ENCODE measurements at places on chromosomes 5 and 9. TPM values are rescaled to one million over a fixed set of nuclear protein-coding genes. Genes with fewer than 3 reads are reported as not detected.

PCDHA4 gene
- total RNA-seq, result not detected

TAS2R1 gene
- total RNA-seq, result not detected

BTNL8 gene
- total RNA-seq, result not detected

MYORG gene
- total RNA-seq, result 4.3 TPM

LOX gene
- total RNA-seq, result 48.2 TPM

SPATA31E1 gene
- total RNA-seq, result not detected

HTR4 gene
- 0.25 TPM for total RNA-seq

PCDHAC2 gene
- 0.29 TPM for total RNA-seq

DMRT2 gene
- total RNA-seq, result not detected

PTGDS gene
- 75.3 TPM for total RNA-seq

SPINK5 gene
- 416 TPM for total RNA-seq

LMBRD2 gene
- total RNA-seq, result 22.4 TPM

ADCY2 gene
- total RNA-seq, result 7.9 TPM

PCDHA3 gene
- total RNA-seq, result 0.13 TPM

ADAMTSL1 gene
- total RNA-seq, result 3.6 TPM

DNA sequence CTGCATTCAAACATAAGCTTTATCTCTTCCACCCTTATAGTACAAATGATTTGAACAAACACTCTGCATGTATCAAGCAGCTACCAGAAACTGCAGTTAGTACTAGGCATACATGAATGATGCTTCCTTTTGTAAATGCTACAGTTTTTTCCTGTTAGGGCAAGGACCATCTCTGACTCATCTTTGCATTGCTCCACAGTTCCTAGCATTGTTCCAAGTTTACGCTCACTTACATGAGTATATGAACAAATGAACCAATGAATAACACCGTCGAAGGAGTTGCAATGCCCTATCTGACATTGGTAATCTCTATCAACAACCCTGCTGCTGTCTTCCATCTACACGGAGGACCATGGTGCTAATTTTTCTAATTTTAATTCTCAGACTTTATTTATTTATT is 2.1 kb upstream of the ALDH7A1 start:
- no peak for DNase-seq

GRCh38 chr5:66326276-66326675 is 182.2 kb downstream of the SREK1 start:
- no peak for DNase-seq

DNA sequence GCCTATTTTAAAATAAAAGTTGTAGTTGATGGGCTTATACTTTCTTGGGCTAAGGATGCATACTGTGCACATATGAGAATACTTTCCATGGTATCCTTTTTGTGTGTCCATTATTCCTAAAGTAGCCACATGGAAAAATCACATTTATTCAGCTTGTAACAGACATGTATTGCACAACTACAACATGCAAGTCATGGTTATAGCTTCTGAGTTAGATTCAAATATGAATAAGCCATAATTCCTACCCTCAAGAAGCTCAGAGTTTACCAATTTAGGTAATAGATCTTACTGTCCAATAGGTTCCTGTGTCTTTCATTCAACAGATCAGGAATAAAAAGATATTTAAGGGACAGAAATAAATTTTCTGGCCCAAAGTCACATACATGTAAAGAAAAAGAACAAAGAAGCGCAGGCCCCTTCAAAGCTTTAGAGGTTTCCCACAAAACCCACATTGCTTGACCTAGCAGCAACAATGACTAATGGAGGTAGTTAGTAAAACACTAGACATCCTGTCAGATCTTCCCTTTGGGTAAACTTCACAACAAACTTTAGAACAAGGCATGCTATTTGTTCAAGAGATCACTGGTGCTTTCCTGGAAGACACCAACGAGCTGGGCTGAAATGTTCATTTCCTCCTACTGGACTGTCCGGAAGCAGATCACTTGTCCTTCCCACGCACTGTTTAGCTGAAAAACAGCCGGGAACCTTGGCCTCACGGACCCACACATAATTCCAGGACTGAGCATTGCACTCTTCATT is 78.4 kb upstream of the ITGA1 start:
- no peak for DNase-seq

DNA sequence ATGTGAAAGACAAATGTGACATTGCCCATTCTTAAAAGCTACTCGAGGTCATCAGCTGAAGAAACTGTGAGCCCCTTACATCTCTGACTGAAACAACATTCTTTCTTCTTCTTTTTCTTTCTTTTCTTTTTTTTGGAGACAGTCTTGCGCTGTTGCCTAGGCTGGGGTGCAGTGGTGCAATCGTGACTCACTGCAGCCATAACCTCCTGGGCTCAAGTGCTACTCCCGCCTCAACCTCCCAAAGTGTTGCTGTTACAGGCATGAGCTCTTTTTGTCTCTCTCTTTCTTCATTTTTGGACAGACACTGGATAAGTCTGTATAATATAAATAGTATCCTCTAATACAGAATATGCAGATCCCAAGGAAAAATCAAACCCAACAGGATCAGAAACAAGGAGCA is 263.7 kb upstream of the KLF9 start:
- DNase-seq, result no peak

GRCh38 chr5:159310511-159310910 is 19.8 kb downstream of the IL12B start:
- DNase-seq, result no peak

DNA sequence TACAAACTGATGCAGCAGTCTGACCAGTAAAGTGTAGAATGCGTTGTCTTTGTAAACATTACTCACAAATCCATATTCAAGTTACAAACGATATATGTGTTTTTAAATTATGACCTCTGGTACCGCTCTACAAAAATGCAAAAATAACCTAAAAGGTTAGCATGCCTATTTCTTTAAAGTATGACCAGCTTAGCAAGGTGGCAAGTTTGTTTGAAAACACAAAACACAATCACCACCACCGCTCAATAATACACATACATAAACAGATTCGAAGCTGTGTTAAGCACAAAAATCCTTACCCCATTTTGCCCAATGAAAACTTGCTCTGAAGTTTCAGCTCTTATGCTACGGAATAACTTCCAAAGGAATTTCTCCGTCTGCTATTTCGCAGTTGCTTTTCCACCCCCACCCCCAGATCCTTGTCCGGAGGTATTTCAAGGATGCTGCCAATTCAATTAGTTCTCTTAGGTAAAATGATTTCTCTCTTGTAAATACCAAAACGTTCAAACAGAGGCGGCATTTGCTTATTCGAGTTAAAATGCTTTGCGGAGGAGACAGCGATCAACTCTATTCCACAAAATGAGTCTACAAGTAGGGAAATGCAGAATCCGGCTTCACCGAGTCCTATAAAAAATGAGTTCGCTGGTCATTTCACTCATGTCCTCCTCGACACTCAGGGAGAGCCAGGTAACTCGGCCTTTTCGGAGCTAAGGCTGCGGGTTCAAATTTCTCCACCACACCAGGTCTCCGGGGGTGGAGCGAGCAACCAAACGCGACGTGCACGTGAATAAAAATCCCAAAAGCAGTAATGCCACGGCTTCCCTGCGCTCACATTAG is 1.2 kb downstream of the HOMER1 start:
- no peak for DNase-seq

DNA sequence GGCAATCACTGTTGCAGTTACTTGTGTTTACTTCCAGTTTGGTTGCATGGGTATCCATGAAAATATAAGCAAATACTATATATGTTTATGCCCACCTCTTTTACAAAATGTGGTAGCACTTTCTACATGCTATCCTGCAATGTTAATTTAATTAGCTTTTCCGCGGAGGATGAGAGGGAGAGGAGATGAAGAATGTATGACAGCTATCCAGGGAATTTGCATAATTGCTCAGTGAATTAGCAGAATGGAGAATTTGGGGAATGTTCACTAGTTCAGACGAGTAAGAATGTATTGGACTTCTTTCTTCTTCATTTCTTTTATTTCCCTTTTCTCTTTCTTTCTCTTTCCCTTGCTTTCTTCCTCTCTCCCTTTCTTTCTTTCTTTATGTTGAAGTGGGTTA is 140.7 kb upstream of the SLC28A3 start:
- DNase-seq, result no peak

DNA sequence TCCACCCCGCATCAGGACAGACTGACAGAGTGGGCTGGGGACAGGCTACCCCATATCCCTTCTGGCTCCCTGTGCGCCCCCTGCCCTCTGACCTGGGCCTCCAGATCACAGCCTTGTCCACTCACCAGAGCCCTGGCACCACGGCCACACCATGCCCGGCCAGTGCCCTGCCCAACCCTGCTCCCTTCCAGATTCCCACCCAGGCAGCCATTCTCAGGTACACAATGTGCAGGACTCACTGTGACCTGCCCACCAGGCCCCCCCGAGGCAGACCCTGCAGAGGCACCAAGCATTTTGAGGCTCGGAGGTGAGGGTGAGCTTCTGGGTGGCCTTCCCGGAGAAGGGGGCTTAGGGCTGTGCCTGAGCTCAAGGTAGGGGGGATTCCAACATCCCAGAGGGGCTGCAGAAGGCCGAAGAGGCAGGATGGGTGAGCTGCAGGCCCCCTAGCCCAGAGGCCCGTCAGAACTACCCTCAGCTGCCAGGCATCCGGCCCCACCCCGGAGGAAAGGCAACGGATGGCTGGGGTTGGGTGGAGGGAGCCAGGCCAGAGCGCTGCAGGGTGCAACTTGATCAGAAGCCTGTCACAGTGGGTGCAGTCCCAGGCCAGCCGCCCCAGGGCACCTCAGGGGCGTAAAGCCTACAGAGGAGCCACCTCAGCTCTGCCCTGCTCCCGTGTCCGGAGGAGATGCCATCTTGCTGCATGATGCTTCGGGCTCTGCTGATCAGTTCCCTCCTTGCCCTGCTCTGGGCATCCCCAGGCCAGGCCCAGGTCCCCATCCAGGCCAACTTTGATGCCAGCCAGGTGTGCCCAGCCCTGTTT is at the start of gene LCNL1:
LCNL1 (plus strand) TSS at position 762 of the 820 bp plus-strand sequence. CDS start 594 bp downstream, outside the sequence.
- DNase-seq, result no peak

DNA sequence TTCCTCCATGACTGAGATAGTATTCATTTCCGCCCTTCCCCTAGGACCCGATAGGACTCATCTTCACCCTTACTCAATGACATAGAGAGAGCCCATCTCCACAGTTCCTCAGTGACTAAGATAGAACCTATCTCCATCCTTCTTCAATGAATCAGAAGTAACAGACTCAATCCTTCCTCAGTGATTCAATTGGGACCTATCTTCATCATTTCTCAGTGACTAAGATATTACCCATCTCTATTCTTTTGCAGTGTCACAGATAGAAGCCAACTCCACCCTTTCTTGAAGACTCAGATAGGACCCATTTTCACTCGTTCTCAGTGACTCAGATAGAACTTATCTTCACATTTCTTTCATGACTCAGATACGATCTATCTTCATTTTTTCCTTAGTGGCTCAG is 164.6 kb downstream of the FBXO4 start:
- no peak for DNase-seq

DNA sequence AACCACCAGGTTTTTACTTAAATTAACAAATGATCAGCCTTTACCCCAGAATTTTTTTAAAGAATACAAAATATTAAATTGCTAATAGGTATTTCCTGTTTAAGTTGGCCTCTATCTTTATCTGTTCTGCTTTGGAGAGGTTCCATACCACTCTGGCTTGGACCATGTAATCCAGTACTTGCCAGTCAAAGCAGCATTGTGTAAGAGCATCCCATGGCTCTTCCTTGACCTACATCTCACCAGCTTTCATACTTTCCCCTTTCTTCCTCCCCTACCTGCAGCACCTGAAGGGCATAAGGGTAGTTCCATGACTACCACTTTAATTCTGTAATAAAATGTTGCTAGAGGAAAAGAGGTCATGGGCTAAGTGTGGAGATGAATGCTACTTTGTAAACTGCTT is 140.8 kb upstream of the MTAP start:
- DNase-seq, result no peak

DNA sequence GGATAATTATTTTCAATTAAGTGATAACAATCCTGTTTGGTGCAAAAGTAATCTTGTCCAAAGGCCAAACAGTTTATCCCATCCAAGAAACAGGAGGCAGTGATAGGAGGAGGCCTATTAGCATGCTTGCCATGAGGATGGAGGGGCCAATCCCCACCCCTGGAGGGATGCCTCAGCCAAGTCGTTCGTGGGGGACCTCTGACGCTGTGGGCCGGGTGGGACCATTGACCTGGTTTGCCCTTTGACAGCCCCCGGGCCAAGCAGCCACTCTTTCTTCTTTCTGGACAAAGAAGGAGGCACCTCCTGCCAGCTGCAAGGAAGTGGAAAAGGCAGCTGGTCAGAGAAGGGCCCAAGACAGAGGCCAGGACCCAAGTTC is 39.5 kb upstream of the GRHPR start:
- DNase-seq, result no peak

DNA sequence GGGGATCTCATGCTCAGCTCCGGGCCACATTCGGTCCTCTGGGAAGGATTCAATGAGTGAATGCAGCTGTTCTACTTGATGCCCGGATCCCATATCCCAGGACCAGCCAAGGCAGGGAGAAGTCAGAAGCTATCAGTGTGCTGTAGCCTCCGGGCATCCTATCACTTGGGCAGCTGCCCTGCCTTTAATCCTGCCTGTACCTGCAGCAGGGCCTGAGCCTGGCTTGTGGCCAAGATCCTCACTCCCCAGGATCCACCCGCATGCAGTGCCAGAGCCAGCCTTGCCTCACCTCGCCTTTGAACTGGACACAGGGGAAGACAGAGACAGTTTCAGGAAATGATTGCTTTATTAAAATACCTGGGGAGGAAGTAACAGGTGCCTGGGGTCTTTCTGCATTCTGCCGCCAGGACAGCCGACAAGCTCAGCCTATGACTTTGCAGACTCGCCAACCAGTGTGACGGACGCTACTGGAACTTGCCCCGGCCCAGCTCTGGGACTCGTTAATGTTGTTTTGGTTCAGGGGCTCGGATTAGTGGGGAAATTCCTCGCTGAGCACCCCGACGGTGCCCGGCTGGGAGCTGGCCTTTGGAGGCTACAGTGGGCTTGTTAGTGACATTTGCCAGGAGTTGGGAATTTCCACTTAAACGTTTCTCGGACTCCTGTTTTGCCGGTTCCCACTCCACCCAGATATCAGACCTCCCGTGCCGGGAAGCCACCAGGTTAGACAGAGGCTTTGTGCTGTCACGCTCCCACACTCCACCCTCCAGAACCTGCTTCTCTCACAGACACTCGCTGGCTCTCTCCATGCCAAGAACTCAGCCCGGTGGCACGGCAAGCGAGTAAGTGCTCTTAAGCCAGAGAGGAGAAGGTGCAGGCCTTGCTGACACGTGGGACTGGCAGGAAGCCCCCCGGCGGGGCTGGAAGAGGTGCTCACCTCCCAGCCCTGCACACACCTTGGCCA is 721 bp downstream of the PTGES start:
- DNase-seq, result peak; percentile 48

DNA sequence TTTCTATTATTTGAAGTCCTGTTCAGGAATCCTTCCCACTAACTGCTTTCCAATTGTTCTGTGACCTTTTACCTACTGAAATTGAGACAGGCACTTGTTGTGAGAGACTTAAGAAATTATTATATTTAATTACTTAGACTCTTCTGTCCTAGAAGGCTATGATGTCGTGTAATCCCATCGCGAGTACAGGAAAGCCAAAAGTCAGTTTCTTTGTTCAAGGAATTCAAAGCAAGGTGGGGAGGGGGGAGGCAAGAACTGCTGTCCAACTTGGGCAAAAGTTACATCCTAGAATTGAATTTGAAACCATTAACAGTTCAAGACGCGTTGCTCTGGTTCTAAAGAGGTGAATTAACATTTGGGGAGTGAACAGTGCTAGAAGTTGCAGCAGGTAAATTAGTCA is 17.9 kb downstream of the NDUFA8 start:
- no peak for DNase-seq

Data from lower leg skin (tissue), 4 donors.